ENCODE measurements at places on chromosomes 7 and 10. TPM values are rescaled to one million over a fixed set of nuclear protein-coding genes. Genes with fewer than 3 reads are reported as not detected.
A peak's percentile ranks its signal among the peaks of the same experiment; 100 is the strongest.

DNA sequence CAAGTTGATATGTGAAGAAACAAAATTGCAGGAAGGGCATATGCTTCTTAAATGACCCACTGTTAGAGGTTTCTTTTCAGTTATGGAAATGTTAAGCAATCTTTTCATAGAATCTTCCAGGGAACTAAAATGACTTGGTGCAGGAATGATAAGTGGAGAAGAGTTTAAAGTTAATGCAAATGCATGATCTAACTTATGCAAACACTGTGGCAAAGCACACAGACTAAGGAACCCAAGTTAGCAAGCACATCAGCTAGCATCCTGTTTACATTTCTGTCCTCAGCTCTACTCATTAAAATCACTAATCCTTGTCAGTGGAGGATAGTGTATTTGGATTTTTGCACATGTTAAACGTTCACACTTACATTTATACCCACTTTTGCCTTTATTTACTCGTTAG lies 9.3 kb downstream of the CLCN1 start:
- DNase-seq, result no peak

DNA sequence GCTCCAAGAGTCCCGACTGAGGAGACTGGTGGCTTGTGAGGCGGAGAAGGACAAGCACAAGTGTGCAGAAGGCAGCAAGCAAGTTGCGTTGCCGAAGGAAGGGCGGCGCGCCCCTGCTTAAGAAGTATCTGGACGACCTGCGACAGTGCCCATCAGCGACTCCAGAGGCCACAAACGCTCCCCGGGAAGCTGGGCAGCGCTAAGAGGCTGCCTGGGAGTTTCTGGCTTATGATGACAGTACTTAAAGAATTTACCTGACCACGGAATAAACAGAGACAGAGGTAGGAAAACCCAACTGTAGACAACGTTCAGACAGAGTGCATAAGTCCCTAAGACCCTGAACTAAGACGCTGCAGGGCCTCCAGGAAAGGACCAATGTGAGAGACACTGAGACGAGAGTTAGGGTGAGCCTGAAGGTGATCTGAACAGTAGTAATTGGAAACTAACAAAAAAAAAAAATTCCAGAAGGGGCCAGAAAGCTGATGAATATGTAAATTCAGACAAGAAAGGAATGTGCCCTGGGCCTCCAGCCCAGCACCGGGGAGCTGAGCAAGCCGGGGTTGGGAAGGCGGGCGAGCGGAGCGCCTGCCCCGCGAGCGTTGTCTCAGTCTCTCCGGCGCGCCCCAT lies 1.0 kb downstream of the OSBPL3 start:
- DNase-seq, result no peak

DNA sequence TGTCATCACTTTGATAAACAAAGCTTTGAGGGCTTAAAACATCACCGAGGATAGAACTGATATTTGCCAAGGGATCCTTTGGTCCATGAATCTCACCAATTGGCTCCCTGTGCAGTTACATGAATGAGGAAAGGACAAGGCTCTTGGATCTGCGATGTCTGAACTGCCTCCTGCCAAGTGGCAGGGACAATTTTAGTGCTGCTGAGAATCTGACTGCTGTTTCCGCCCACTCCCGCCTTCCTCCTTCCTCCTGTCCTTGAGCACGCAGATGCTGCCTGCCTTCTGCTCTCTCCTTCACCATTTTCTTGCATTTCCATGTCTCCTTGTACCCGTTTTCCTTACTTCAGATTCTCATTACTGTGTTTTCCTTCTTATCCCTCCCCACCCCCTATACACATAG lies 26.8 kb upstream of the ITPRID1 start:
- DNase-seq, result no peak

DNA sequence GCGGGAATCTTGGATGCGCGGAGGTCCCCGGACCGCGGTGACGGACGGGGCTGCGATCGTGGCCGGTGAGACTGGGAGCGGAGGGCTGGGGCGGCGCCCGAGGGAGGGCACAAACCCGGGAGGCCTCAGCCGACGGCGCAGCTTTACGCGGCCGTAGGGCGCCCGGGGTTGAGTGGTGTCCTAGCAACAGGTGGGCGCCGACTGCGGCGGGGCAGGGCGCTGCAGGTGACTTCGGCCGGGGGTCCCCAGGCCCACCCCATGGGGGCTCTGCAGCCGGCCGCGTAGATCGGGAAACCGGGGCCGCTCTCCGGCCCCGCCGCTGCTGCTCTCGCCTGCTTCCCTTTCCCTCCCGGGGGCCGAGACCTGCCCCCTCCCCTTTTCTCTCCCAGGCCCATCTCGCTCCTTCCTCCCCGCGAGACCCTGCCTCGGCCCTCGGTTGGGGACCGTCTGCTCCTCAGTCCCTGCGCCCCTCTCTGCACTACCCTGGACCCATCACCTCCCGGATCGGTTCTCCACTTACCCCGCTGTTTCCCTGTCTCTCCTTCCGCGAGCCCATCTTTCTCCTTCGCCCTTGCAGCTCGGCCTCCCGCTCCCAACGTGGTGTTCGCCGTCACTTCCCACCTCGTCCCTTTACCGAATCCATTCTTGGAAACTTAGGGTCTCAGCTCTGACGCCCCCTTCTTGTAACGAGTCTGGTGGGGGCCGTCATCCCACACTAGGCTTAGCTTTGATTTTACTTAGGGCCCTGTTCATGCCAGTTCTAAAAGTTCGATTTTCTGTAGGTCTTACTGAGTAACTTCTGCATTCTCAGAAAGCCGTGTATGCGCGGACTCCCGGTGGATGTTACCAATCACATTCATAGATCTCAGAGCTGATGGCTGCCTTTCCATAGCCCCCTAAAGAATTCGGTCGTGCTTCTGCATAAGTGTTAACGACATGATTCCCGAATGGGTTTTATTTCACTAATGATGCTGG lies 18.5 kb upstream of the ACBD5 start:
- DNase-seq, result peak; percentile 29

DNA sequence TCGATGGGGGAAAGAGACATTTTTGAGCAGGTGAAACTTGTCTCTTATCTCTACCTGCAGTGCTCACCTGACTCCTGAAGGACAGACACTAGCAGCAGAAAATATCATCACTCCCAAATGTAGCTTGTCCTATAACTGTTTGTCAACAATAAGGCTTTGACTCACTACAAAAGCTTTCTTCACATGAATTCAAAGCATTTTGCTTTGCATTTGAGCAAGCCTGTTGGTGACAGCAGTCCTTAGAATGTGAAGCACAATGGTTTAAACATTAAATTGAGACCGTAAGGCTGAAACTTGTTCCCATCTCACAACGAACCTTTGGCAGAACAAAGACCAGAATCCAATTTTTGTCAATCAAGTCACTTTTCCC lies 30.6 kb upstream of the ZNRF2 start:
- DNase-seq, result no peak

DNA sequence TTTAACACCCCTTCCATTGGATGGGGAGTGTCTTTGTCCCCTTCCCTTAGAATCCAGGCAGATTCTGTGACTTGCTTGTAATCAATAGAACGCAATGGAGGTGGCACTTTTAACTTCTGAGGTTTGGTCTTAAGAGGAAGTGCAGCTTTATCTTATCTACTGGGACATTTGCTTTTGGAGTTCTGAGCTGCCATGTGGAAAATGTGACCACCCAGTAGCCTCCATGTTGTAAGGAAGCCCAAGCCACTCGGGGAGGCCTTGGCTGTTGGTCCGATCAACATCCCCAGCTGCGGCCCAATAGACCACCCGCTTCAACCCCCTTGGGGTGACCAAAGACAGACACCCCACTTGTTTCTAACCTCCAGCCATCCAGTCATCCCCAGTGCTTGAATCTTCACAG lies 86.3 kb upstream of the FAM171A1 start:
- DNase-seq, result no peak

DNA sequence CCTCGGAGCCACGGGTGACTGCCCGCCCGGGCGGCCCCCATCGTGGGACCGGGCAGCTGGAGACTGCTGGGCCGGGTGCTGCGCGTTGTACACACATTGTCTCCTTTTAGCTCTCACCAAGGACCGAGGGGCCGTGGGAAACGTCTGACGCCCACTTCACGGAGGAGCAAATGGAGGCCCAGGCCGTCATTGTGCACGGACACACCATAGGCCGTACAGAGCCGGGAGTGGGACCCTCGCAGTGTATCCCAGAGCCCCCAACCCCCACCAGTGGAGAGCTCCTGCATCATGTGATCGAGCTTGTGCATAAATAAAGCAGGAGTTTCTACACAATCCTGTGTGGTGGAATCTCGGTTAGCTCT lies 722 bp downstream of the DENND10 start:
- DNase-seq, result no peak

- DNase-seq, result no peak
Observed at GRCh38 chr7:42661312-42661711, 250.6 kb downstream of the C7orf25 start.

- DNase-seq, result no peak
Observed at GRCh38 chr7:86991093-86991769, 68.2 kb downstream of the ELAPOR2 start.

DNA sequence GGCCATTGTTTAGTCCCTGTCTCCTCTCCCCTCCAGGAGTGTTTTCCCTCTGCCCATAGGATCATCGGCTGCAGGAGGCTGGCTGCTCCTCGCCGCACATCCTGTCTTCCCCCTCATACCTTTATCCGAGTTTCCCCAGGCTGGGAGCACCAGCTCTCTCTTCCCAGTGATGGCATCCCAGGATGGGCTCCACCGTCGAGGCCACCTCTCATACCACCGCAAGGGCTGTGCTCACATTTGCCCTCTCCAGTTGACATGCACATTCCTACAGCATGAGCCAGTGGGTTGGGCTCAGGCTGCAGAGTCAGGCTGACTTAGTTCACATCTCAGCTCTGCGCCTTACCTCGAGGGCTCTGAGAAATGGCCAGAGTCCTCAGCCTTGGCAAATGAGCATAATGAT lies 12.1 kb downstream of the HKDC1 start:
- no peak for DNase-seq

The PLCE1 gene
- not detected for total RNA-seq

The ZNF425 gene
- total RNA-seq, result 1.4 TPM
